ENCODE measurements at places on chromosomes 7 and 10.

DNA sequence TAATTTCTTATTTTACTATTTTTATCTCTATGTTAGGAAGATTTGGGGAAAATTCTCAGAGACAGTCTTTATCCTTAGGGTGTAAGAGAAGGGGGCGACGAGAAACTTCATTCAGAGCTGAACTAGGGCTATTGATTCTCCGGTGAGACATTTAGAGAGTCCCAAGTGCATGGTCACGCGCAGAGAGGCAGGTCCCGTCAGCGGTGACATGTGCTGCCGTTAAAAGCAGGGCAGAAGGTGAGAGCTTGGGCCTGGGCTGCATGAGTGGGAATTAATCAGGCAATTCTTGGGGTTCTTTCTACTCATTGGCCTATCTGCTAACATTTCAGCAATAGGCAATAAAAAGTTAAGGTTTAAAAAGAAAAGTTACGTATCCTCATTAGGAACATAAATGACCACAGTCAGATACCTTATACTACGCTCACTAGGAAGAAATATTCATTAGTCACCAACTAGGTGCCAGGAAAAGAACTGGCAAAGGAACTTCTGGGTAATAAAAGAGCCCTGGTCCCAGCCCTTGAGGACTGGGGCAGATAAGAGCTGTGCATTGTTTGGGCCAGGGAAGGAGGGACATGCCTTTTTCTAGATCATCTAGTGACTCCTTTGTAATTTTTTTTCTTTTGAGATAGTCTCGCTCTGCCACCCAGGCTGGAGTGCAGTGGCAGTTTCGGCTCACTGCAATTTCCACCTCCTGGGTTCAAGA, 21.2 kb downstream of the PRKCQ start:
- DNase-seq: no peak

DNA sequence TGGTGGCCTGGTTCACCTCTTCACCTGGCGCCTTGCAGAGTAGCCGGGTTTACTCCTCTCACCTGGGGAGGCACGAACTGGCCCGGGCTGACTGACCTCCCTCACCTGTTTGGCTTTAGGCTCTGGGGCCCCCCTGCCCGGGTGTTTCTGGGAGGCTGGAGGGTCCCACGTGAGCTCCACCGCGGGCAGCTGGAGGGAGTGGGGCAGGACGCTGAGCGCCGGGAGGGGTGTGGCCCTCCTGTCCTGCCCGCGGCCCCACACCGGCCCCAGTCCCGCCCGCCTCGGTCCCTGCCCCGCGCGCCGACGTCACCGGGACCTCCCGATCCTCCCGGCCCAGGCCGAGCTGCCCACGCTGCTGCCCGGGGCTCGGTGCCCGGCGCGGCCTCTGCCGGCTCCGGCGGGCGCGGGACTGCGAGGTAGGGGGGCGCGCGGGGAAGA, at the start of gene AMZ1:
Gene AMZ1, plus strand, starts transcription at position 322 of the 438 bp plus-strand sequence. CDS start 12,250 bp downstream, outside the sequence.
- no peak for DNase-seq

- peak; percentile 41 for DNase-seq
These were observed 44.0 kb downstream of the CCDC7 start for GRCh38 chr10:32489901-32490300.

DNA sequence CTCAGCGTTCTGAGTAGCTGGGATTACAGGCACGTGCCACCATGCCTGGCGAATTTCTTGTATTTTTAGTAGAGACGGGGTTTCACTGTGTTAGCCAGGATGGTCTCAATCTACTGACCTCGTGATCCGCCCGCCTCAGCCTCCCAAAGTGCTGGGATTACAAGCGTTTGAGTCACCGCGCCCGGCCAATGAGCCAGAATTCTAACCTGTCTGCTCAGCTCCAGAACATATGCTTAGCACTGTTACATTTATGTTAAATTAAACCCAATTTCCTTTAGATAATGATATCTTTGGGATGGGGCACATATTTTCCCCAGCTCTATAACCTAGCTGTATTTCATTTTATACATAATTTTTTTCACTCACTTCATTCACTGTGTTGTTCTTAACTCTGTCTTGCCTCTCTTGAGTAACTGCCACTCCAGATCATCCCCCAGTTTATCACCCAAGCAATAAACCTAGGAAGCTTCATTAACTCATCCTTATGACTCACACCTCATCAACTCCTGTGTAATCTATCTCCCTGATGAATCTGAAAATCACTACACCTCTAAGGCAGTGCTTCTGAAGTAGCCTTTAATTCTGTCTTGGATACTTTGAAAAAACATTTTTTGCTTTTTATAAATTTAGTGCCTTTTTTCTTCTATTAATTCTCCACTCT, 559.7 kb upstream of the ZWINT start:
- no peak for DNase-seq

DNA sequence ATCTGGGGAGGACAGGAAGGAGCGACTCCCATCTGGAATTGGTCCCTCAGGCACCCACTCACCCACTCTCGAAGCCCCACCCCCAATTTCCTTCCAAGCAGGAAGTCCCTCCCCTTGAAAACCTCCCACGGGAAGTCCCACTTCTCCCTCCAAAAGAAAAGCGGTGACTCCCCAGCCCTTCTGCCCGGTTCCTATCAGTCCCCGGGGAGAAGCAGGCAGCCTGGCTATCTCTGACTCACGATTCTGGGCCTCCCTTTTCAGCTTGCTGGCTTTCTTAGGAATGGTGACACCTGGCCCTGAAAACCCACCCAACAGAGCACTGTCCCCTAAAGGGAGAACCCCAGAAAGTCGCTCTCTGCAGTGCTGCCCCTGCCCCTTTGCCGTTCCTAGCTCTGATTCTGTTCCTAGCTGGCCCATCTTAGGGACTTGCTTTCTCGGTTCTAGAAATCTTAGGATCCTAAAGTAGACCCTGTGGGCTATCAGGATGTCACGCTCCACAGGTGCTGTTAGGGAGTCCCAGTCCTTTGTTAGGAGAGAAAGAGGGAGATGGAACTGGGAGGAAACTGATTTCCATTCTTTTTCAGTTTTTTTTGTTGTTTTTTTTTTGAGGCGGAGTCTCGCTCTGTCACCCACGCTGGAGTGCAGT, 6.0 kb downstream of the TSC22D4 start:
- peak; percentile 32 for DNase-seq

- peak; percentile 97 for DNase-seq
These were observed 26.7 kb upstream of the DNAJB6 start for GRCh38 chr7:157309988-157310668.

DNA sequence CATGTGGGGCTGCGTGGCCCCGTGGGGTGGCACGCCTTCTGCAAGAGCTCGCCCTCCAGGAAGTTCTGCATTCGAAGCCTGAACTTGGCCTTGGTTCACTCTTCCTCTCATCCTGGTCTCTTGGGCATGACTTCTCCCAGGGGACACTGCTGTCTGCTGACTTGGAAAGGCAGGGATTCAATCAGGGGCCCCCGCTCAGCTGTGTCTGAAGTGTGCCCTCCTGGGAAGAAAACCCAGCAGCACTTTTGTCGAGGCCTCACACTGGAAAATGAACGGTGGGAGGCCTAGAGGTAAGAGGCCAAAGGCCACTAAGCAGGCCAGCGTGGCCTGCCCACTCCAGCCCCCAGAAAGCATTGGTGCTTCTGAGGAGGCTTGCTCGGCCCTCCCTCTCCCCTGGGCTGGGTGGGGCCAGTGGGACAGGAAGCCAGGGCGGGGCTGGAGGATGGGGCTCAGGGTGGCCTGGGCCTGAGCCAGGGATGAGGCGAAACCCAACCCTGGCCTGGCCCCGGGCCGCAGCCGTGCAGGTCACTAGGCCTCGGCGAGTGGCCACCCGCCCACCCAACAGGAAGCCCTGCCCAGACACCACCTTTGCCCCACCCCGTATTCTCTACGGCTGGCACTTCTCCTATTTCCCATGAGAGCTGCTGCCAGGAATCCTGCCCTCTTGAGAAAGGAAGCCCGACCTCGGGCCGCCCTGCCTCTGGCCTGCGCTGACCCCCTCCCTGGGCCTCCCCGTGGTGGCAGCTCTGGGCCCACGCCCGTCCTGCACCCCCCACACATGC, 81.1 kb downstream of the ZMIZ1 start:
- peak; percentile 84 for DNase-seq

GRCh38 chr7:124720195-124720594, 45.4 kb downstream of the GPR37 start:
- no peak for DNase-seq

All from AG10803 (cell line).